AG08396 (cell line): ENCODE measurements at places on chromosomes 6 and 20.

DNA sequence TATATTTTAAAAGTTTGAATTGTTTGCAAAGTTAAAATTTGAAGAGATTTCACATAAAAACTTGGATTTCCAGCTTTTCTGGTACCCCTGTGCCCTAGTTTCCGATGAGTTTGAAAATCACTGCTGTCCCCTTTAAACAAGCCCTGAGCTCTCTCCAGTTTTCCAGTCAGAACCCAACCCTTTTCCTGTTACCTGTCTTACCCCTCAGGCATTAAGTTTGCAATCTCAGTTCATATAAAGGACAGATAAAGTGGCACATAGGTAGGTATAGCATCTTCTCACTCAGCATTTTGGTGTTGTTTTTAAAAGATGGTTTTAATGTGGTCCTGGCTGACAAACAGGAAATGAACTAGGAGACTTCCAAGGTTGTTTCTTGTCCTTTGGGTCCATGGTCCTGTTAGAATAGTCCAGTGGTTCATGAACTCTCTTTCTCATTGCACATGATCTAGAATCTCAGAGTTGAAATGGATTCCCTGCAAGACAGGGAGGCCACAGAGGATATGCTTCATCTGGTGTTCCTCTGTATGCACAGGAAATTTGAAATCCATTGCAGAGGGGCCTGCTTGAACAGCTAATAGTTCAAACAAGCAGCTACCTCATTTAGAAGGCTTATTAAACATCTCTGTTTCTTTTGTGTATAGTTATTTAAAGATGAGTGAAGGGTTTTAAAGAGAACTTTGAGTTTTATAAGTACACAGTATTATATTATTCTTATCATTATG lies 82.7 kb downstream of the JAG1 start:
- no peak for DNase-seq

GRCh38 chr6:142885182-142885867 lies 59.7 kb downstream of the HIVEP2 start:
- DNase-seq, result peak; percentile 60

- DNase-seq, result no peak
Observed at GRCh38 chr6:29596381-29596900, 11.5 kb downstream of the OR2H2 start.

DNA sequence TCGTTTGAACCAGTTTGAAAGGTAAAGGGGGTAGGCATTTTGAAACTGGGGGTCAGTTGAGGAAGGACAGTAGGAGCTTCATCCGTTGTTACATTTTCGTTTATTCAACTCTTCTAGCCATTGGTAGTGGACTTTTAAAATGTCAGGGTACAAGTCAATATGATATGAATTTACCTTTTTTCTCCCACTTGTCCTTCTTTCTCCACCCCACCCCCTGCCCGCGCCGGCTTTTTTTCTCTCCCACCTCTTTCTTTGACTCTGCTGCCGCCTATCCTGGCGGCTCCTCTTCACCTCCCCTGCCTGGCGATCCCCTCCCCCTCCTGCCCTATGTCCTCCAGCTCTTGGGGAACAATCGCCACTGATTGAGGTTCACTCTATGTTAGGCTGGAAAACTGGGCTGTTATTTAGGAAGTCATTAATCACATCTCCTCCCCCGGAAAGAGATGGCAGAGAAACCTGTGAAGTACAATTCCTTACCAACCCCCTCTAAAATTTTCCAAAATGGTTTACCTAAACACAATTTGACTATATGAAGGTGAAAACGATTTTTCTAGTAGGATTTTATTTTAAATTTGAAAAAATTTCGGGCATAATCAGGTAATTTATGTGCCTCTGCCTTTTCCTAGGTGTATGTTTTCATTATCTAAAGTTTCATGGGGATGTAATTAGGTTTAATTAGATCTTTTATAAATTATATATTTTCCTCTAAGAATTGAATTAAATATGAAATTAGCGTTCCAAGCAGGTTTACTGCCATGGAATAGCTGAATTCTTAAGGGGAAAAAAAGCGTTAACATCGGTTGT lies 778 bp upstream of the LIN28B start:
- no peak for DNase-seq

- no peak for DNase-seq
Observed at GRCh38 chr6:14784596-14785492, 461.0 kb upstream of the JARID2 start.

DNA sequence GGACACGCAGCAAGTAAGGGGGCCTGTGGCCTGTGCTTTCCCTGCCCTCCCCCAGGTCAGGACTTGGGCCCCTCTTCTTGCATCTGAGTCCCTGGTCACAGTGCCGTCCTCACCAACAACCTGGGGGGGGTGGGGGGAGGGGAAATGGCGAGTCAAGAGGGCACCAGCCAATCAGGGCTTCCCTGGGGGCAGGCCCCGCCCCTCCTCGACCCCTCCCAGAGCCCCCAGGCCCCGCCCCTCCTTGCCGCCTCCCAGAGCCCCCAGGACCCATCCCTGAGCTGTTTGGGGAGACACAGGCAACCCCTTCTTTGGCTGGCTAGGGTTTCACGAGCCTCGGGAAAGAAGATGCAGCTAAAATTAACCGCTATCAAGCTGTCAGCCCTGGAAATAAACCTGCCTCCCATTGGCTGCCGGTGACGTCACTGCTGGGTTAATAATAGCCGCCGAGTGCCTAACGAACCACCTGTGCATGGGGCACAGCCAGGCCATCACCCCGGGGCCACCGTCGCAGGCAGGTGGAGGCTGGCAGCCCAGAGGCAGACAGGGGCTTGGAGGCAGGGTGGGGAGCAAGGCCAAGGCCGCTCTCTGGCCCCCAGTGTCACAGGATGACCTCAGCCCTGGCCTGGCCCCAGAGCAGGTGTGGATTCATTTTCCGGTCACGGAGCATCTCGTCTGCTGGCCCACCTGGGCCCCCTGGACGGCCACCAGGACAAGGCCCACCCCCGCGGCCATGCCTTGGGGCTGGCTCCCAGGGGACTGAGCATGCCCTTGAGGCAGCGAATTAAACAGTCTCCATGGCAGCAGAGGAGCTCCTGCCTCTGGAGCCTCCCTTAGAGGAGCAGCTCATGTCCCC lies 3.2 kb upstream of the EEF1A2 start:
- DNase-seq, result no peak

DNA sequence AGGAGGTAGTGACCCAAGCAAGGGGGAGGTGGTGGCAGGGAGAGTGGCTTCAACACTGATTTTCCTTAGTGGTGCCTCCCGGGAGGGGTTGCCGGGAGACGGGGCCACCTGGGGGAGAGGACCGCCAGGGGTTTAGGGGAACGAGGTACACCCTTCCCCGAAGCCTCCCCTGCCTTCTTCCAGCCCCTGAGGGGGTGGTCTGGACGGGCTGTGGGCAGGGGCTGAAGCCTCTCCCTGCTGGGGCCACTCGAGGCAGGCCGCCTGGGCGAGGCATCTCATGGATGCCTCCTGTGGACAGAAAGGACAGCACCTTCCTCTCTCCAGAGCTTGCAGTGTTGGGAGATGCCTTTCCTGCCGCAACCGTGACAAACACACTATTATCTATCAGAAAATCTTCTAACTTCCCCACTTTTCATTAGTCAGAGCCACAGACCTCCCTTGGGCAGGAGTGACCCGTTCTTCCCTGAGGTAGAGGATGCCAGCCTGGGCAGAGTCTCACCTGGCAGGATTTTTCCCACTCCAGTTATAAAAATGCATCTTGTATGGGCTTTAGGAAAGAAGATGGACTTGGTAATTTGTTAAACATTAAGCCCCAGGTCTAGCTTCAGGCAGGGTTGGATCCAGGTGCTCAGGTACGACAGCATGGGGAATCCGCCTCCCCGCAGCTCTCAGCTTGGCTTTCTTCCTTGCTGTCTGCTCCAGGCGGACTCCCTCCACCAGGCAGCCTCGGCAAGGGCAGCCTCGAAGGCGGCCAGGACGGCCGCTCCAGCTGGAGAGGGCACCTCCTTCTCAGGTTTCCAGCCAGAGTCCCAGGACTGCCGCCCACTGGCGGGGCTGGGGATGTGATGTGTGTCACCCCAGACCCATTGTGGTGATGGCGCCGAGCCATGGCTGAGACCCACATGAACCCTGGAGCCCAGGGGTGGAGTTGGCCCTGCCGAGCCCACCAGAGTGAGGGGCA lies 11.0 kb downstream of the HRH3 start:
- DNase-seq, result peak; percentile 47

DNA sequence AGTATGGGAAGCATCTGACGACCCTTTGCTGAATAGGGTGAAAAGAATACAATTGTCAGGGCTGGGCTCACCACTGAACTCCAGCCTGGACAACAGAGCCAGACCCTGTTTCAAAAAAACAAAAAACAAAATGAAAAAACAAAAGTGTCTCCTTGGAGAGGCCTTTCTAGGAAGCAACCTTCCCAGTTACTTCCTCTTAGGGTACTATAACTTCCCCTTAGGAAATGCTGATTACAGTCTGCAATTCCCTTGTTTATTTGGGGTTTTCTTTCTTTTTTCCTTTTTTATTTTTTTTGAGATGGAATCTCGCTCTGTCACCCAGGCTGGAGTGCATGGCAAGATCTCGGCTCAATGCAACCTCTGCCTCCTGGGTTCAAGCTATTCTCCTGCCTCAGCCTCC lies 20.5 kb upstream of the TTPAL start:
- DNase-seq, result no peak

GRCh38 chr6:90415178-90415577 lies 118.5 kb upstream of the BACH2 start:
- no peak for DNase-seq

GRCh38 chr6:61833176-61833755 lies 452.8 kb downstream of the KHDRBS2 start:
- DNase-seq, result no peak

DNA sequence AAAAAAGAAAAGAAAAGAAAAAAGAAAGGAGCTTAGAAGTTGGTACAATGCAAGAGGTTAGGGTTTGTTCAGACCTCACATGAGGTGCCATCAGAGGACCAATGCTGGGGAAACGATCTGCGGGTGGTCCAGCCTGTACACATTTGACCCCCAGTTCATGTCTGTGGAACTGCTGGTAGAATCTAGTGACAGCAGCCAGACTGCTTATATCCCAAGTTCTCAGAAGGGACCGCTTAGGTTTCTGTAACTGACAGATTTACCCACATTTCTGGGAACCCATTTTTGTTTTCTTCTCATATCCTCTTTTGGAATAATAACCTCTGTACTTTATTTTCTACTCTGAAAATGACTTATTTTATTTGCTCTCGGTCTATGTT lies 4.7 kb downstream of the PPP1R18 start:
- no peak for DNase-seq

- DNase-seq, result no peak
Observed at GRCh38 chr6:3457710-3458602, 1.1 kb upstream of the SLC22A23 start.

DNA sequence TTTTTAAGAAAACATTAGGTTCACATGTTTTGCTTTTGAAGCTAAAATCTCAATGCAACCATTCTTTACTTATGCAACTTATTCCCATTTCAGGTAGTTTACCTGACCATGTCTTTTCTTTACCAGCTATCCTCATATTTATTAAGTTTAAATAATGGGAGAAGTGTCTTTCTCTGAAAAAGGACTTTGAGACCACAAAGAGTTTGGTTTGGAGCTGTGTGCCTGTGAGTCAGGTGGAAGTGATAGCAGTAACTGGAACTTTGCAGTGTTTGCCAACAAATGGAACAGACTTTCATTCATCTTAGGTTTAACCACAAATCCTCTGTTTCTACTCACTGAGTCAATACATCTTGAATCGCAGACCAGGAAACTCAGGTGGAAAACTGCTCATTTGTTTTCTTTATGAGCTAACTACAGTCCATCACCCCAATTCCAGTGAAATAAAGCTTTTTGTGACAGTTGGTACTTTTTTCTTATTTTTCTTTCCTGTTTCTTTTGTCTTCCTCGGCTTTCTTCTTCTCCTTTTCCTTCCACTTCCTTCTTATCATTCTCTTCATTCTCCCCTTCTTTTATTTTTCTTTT lies 148.3 kb upstream of the RIN2 start:
- no peak for DNase-seq

DNA sequence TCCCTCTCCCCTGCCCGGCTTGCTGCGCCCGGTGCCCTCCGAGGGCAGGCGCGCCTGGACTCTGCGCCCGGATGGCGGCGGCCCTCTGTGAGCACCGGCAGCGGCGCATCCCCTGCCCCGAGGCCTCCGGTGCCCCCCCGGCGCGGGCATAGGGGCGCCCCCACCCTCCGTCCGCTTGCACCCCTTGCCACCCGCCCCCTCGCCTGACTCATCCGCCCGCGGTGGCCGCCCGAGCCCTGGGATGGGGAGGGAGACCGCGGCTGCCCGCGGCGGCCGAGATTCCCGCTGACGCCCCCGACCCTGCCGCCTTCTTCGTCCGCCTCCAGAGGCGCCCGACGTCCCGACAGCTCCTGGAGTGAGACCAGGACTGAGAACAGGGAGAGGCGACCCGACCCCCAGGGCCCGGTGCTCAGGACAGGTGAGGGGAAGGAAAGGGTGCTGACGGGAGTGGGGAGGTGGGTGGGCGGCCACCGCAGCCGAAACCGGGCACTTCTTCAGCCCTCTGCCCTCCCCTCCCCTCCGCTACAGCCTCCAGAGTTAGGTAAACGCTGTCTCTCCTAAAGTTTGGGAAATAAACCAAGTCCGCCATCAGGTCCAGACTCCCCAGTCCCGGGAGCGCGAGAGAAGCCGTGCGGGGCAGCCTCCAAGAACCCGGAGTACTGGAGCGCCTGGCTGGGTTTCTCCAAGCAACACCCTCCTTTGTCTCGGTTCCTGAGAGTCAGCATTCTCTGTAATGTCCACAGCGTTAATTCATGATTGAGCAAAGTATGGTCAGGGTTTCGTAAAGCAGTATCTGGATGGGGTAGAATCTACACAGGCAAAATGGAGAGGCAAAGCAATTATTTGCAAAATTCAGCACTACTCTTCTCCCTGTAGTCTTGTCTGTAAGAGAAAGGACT lies 539 bp downstream of the TMEM200A start:
- DNase-seq, result peak; percentile 84

DNA sequence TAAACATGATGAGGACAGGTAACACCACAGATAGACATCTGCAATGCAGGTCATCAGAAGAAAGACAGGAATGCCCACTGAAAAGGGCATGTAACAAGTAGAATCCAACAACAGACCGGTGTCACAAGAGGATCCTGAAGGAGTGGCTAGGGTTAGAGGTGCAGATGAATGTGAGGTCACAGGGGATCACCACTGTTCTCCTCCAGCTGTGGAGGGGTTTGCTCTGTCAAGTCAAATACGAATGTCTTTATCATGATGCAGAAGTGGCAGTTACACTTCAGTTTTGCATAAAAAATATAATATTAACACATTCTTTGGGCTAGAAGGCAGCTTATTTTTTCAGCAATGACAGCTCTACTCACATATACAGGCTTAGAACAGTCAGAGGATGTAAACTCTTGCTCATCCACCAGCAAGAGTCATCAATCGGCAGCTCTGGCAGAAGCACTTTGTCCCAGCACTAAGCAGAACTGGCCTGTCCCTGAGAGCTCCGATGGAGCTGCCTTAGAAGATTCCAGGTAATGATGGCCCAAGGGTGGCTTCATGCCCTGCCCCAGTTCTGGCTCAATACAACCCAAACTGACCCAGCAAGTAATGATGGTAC lies 130.4 kb upstream of the TRAF3IP2 start:
- no peak for DNase-seq

GRCh38 chr6:12361042-12361765 lies 71.0 kb downstream of the EDN1 start:
- DNase-seq, result no peak

GRCh38 chr20:36501367-36502006 lies 39.8 kb upstream of the MYL9 start:
- no peak for DNase-seq
